T-helper 22 cell (primary cell): ENCODE measurements at places on chromosomes 16 and 17.

- peak; percentile 12 for DNase-seq
Observed at GRCh38 chr16:68590201-68590994, 51.3 kb downstream of the ZFP90 start.

DNA sequence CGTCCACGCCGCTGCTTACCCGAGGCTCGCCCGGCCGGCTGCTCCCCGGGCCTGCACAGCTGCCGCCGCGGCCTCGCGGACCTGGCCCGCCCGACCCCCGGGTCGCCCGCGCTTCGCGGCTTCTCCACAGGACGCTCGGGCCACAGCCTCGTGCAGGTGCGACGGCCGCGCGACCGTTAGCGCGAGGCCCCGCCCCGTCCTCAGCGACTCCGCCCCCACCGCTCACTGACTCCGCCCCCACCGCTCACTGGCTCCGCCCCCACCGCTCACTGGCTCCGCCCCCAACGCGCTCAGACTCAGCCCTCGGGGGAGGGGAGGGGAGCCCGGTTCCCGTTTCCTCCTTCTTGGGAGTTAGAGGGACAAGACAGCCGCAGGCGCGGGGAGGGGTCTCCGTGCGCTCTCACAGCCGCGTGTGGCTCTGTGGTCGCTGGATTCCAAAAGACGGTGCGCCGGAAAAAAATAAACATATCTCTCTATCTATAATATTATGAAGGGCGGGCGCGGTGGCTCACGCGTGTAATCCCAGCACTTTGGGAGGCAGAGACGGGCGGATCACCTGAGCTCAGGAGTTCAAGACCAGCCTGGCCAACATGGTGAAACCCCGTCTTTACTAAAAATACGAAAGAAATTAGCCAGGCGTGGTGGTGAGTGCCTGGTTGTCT is at the start of gene MEIOB:
MEIOB (minus strand) TSS at position 191 of the 662 bp plus-strand sequence. CDS start 3,989 bp downstream, outside the sequence.
- no peak for DNase-seq

- DNase-seq = no peak
Observed at GRCh38 chr17:16923904-16924695, 47.8 kb downstream of the TNFRSF13B start.

DNA sequence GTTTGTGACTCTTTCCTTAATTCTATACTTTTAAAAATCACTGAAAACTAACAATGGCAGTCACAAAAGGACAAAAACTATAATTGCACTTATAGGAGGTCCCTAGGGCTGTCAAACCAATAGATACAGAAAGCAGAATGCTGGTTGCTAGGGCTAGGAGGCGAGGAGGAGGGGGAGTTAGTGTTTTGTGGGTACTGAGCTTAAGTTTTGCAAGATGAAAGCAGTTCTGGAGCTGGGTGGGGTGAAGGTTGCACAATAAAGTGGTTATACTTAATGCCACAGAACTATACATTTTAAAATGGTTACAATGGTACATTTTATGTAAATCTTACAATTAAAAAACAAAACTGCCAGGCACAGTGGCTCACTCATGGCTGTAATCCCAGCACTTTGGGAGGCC is 27.3 kb downstream of the NUBP1 start:
- DNase-seq = no peak

DNA sequence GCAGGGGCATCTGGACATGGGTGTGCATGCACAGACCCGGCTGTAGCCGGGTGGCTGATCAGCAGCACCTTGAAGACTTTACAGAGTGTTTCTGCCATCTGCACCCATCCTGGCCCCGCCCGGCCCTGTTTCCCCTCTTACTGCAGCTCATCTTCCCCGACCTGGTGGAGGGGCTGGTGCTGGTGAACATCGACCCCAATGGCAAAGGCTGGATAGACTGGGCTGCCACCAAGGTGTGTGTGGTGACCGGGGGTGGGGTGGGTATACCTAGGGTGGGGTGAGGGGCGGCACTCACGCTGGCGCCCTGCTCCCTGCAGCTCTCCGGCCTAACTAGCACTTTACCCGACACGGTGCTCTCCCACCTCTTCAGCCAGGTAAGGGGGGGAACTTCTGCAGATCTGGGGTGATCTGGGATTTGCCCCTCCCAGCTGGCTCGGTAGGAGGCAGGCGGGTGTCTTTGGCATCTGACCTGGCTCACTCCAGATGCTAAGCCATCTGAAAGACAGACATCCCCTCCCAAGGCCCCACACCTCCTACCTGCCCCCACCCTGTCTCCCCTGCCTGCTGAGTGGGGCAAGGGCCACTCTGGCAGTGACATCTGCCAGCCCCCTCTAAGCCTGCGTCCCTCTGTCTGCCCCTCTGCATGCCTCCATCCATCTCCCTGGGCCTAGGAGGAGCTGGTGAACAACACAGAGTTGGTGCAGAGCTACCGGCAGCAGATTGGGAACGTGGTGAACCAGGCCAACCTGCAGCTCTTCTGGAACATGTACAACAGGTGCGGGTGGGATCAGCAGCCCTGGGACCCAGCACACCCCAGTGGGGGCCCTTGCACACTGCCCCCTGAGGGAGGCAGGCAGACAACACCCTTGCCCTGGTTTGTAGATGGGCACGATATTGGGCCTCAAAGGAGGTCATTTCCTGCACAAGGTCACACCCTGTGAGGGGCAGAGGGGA is 6.6 kb downstream of the NDRG4 start:
- DNase-seq = no peak

DNA sequence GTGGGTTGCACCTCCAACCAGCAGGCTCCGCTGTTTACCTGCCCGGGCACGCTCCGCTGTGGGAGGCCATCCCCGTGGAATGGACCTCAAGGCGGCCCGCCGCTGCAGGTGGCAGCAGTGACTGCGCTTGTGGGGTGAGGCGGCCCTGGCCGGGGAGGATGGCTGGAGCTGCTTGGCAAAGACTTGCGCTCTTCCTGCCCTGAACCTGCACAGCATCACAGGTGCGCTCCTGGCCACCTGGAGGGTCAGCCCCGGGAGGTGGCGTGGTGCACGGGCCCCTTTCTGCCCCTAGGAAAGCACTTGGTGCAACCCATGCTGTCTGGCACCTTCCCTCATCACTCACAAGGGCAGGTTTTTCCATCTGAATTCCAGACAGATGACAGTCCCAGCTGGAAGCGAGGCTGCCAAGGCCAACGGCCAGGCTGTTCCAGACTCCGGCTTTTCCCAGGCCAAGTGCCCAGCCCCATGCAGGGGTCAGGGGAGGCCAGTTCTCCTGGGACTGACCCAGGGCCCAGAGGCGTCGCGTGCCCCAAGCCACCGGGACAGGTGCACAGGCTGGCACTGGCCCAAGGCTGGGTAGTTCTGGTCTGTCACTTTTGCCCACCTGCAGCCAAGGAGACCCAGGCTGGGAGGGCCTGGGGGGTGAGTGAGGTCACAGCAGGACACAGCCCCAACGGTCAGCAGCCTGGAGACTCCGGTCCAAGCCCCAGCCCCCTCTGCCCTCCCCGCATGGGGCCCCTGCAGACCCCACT is 13.3 kb downstream of the UTS2R start:
- no peak for DNase-seq

DNA sequence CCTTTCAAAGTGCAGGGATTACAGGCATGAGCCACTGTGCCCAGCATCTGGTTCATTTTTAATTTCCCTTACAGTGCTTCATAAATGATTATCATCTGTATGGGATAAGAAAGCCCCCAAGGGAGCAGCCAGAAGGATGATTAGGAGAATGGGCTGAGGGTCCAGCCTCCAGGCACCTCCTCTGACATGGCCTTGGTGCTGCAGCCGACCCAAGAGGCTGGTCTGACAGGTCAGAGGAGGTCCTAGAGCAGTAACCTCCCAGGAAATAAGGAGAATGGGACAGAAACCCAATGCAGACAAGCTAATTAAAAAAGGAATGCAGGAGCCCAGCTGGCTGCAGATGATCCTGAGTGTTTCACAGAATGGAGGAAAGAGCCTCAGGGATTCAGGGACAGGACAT is 29.0 kb downstream of the MRC2 start:
- DNase-seq = no peak

GRCh38 chr17:51921500-51921899 is 237.0 kb downstream of the CA10 start:
- DNase-seq = no peak

GRCh38 chr17:4560421-4560820 is at the start of gene GGT6:
GGT6 (minus strand) TSS chr17:4560577; CDS start chr17:4560521, 56 bp downstream.
- no peak for DNase-seq

- DNase-seq = no peak
Observed at GRCh38 chr17:16989953-16990860, 18.3 kb upstream of the TNFRSF13B start.

DNA sequence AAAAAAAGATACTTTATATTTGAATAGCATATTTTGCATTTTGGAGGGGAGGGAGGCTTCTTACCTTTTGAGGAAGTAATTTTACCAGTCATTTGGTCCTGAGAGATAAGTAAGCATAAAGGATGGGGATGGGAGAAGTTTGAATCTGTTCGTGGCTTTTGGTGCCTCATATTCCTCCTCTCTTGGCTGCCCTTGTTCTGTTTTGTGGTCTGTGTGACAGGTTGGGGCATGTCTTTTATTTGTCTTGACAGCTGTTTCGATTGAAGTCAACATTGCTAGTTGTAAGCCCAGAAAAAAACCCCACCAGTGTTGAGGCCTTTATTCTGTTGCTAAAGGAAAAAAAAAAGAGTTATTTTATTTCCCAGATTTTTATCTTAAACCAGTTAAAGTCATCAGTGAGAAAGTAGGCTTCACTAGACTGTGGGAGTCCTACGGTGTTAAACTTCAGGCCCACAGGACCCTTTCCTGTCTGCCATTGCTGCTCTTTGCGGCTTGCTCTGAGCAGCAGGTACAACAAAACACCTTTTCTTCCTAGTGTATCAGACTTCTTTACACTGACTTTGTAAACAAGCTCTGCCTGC is 11.4 kb downstream of the SLC7A6 start:
- DNase-seq = peak; percentile 47
